ENCODE measurements at places on chromosomes 13 and 19.
A peak's percentile ranks its signal among the peaks of the same experiment; 100 is the strongest.

DNA sequence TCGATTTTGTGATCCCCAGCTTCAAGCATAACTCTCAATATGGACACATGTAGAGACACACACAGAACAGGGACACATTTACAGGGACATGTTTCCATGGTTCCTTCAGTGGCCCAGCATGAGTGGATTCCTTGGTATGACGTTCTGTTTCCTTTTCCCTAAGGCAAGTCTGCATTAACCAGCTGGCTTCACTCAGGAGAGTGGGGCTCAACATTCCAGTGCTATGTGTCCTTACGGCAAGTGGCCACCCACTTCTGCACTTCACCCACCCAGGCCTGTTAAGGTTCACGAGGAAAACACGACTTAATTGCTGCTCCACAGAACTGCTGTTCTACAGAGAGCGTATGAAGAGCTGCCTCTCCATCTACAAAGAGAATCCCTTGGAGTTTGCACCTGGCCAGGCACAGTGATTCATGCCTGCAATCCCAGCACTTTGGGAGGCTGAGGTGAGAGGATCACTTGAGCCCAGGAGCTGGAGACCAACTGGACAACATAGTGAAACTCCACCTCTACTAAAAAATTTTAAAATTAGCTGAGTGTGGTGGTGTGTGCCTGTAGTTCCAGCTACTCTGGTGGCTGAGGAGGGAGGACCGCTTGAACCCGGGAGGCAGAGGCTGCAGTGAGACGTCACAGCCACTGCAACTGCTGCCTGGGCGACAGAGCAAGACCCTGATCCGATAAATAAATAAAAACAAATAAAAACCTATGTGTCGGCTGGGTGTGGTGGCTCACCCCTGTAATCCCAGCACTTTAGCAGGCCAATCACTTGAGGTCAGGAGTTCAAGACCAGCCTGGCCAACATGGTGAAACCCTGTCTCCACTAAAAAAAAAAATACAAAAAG is 32.5 kb downstream of the BRD4 start:
- no peak for DNase-seq

GRCh38 chr13:33785384-33785783 is 32.6 kb upstream of the RFC3 start:
- no peak for DNase-seq

DNA sequence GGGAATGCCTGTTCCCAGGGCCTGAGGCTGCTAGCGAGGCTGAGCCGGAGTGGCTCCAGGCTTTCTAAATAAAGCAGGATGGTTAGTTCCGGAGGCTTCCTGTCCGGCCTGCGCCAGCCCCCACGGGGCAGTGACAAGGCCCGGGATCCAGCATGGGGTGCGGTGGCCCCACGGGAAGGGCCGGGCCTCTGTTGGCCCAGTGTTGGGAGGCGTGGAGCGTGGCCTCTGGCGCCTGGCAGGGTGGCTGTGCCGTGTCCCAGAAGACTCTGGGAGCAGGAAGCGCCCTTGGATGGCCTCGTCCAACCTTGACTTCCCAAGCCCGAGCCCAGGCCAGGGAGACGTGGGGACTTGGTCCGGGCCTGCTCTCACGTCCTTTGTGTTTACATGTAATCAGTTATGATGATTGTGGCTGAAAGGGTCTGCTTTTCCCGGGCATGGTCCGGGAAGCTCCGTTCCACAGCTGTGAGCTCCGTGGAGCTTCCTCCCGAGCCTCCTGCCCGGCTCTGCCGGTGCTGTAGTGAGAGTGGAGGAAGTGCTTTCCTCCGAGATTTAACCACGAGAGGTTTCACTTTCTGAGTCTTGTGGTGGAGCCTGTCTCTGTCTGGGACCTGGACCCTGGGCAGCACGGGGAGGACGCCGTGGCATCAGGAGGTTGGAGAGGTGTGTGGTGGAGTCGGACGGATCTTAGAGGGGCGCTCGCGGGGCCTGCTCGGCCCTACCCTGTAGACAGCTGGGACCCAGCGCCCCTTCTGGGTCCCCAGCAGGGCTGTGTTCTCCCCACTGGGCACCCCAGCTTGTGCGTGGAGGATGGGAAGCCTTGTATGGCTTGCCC is 4.6 kb downstream of the GNA11 start:
- no peak for DNase-seq

DNA sequence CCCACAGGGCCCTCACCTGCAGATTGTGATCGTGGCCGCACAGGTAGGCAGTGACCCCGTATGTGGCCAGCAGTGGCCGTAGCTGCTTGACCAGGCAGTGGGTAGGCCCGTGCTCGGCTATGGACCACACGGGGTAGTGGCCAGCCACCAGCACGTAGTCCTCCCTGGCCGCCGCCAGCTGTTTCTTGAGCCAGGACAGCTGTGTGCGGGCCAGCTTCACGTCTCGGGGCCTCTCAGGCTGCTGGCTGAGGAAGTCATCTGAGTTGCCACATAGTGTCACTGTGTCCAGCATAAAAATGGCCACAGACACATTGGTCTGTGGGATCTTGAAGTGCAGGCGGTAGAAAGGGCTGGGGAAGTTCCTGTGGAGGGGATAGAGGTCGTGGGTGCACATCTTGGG is 1.2 kb downstream of the ACP5 start:
- no peak for DNase-seq

- DNase-seq = no peak
Measured at GRCh38 chr13:102461302-102461701, 59.5 kb upstream of the FGF14 start.

DNA sequence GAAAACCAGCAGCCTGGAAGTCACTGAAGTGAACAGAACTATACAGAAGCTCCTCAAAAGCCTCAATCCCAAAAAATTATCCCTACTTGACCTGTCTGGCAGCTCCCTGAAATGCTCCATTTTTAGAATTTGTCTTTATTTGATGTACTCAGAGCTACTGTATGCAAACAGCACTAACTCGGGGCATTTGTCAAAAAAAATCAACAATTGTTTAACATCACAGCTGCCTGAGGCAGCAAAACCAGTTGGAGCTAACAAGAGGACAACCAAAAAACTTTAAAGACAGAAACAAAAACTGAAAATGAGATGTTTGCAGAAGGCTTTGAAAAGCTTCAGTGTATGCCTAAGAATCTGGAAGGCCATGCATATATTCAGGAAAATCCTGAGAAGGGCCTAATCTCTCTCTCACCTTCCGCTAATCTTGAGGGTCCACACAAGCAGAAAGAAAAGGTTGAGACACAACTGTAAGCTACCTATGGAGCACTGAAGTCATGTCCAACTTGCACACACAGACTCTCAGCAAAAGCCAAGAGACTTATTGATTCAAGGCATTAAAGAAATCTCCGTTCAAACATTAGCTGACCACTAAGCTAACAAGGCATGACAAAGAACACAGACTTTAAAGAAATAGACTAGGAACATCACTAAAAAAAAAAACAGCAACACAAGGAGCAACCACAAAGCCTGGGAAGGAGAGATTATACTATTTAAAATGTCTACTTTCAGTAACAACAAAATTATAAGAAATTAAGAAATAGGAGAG is 16.1 kb downstream of the VWA8 start:
- DNase-seq = no peak

GRCh38 chr13:97327086-97327485 is 105.0 kb downstream of the MBNL2 start:
- no peak for DNase-seq

- DNase-seq = no peak
Measured at GRCh38 chr19:6828306-6828697, 55.8 kb downstream of the VAV1 start.

DNA sequence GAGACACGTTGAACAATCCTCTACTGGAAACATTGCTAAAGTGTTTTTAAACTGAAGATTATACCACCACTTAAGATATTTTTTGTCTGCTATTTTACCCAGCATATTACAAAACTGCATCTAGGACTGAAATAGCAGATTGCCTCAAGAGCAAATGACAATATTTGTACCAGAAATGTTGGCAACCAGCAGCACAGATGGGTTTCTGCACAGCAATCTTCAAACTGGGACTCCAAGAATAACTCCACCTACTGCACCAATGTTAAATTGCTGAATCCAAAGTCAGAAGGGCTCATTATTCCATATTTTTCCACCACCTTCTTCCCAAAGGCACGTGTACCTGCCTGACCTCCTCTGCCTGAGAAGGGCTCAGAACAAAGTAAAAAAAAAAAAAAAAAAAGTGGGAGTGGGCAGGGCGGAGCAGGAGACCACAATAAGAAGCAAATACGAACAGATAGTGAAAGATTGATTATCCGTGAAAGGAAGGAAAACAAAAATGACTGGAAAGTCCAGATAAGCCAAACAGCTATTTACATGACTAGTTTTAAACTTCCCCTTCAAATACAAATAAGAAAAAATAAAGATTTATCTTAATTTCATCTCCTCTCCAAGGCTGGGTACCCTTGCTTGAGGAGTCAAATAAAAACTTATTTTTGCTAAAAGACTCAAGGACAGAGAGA is 79.4 kb downstream of the FOXO1 start:
- DNase-seq = no peak

GRCh38 chr19:54795758-54796157 is 7.7 kb upstream of the KIR2DL4 start:
- no peak for DNase-seq

DNA sequence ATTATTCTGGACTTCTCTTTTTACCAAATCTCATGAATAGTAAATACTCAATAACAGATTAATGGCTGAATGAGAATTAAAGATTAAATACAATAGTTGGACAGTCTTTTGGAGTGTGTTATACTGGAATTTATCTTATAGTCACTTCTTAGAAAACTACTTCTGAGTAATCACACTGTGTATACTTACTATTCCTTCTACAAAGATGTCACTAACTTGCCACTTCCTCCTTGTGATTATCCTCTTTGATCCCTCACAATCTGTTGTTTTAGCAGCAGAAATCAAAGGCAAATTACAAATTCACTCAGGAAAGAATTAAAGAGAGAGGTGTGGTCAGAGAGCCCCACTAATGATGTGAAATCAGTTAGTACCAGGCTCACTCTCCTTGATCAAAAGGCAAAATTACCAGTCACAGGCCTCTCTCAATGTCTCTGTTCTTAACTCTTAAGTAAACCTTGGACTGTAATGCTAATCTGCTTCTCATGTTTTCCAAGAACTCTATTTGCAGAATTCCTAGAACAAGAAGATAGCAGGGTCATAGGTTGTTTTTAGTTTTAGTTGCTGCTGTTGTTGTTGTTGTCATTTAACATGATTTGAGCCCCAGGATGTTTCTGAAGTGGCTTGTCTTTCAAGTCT is 37.3 kb upstream of the FNDC3A start:
- no peak for DNase-seq

DNA sequence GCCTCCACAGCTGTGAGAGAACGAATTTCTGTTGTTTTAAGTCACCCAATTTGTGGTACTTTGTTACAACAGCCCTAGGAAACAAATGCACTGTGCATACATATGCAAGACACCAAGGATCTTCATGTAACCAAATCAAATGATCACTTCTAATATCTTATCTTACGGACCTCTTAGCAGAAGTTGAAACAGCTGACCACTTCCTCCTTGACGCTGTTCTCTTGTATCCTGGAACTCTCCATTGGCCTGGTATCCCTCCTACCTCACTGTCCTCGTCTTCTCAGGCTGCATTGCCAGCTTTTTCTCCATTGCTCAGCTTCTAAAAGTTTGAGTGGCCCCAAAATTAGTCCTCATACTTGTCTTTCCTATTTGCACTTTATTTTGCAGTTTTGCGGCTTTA is 200.4 kb downstream of the DLEU7 start:
- DNase-seq = no peak

DNA sequence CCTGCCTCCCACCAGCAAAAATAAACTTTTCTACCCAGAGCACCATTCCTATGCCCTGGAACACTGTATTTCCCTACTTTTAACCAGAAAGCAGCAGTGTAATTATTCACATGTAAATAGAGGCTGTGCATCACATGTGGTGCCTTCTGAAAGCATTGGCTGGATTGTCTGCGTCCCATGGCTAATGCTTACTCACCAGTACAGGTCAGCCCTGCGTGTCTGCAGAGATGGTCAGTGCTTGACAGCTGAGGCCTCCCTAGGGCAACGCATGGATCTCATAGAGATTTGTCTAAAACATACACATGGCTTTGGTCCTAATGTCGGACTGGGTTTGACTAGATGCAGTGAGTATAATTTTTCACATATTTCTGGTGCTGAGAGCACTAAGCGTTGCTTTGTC is 64.2 kb downstream of the DPY19L3 start:
- DNase-seq = no peak

DNA sequence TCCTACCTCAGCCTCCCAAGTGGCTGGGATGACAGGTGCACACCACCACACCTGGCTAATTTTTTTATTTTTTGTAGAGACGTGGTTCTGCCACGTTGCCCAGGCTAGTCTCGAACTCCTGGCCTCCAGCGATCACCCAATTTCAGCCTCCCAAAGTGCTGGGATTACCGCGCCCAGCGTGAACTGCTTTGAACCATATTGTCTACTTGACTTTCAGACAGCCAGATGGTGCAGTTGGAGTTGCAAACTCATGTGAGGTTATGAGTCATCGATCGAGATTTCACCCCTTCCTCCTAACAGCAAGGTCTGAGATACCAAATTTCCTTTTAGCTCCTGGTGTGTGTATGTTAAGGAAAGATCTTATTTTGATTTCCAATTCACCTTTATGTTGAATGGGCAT is 2.7 kb downstream of the SLC27A1 start:
- no peak for DNase-seq

- DNase-seq = no peak
Measured at GRCh38 chr13:78168981-78169380, 250.3 kb upstream of the EDNRB start.

GRCh38 chr19:3710265-3710812 is 2.2 kb downstream of the TJP3 start:
- no peak for DNase-seq

DNA sequence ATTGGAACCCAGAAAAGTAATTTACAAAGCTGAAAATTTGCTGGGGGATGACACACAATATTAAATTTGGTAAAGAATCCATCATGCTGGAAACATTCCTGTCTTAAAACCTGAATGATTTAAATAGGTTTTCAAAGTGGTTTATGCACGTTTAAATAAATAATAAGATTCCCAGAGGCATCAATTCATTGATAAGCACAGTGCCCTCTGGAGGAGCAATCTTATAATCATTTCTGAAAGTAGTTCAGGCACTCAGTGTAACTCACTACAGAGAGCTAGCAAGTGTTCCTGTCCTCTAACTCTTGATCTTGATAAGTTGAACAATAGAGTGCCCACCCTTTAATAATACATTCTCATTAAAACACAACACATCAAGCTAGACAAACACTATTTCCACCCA is 43.5 kb upstream of the SHISA2 start:
- no peak for DNase-seq

GRCh38 chr19:46471811-46472543 is 614 bp upstream of the PNMA8A start:
- no peak for DNase-seq

DNA sequence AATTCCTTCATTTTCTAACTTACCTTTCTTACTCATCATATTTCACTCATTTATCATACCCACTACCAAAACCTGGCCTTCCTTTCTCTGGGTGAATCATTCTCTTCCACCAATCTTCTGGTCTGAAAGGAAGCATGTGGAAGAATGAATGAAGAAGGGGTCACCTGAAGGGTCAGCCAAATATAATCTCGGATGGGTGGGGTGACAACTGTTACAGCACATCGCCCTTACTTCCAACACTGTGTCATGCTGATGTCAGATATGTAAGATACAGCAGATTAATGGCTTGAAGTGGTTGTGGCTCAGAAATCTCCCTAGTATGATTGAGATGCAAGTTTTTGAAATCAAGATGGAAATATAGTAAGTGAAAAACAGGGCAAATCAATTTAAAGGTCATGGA is 401.7 kb upstream of the HTR2A start:
- no peak for DNase-seq

GRCh38 chr19:52248241-52248640 is 21.1 kb upstream of the ZNF766 start:
- peak; percentile 55 for DNase-seq
